ENCODE measurements at places on chromosomes 5 and 9.

- DNase-seq, result no peak
Observed at GRCh38 chr9:89379031-89379430, 60.7 kb downstream of the SECISBP2 start.

DNA sequence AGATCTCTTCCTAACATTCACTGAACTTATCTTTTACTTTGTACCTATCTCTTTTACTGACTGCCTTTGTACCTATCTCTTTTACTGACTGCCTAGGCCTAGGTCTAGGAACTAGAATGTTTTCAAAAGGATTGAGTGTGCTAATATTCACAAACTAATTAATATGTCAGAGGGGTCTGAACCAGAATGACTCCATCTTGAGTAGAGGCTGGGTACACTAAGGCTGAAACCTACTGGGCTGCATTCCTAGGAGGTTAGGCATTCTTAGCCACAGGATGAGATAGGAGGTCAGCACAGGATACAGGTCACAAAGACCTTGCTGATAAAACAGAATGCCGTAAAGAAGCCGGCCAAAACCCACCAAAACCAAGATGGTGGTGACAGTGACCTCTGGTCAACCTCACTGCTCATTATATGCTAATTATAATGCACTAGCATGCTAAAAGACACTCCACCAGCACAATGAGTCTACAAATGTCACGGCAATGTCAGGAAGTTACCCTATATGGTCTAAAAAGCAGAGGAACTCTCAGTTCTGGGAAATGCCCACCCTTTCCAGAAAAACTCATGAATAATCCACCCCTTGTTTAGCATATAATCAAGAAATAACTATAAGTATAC, 2.5 kb upstream of the RHOBTB3 start:
- DNase-seq, result no peak

GRCh38 chr5:39968381-39968780, 543.6 kb upstream of the DAB2 start:
- DNase-seq, result no peak

DNA sequence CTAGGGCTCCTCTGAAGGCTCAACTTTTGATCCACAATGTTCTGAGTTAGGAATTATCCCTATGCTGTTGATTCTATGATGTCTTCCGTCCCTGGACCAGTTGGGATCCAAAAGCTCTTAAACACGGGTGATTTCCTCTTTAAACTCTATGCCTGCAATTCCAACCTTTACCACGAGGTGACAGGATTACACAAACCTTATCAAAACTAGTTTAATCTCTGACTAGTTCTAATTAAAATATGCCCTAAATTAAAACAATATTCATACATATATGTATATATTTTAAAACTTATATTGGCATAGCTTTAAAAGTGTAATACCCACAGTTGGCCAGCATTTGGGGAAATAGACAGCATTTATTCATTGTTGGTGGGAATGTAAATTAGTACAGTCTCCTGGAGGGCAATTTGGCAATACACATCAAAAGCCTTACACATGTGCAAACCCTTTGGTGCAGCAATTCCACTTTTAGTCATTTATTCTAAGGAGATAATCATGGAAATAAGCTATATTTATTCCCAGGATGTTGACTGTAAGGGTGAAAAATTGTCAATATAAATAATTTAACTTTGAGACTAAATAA, 51.6 kb upstream of the PHYKPL start:
- DNase-seq, result no peak

DNA sequence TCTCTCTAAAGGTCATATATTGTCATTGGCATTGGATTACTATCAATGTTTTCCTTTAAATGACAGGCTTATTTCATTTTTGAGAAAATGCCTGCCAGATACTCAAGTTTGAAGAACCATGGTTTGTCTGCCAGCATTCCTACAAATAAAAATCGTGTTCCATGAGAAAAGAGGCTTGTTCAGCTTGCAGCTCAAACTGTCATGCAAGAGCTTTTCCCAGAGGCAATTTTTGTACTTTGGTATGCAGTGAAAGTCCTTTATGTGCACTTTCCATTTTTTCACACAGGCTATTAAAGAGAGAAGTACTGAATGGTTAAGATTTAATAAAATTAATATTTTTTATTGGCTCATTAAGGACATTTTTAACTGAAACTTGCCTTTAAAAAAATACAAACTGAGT, 110.4 kb downstream of the FBXO4 start:
- no peak for DNase-seq

GRCh38 chr9:133876836-133877235, 115.3 kb downstream of the VAV2 start:
- no peak for DNase-seq

DNA sequence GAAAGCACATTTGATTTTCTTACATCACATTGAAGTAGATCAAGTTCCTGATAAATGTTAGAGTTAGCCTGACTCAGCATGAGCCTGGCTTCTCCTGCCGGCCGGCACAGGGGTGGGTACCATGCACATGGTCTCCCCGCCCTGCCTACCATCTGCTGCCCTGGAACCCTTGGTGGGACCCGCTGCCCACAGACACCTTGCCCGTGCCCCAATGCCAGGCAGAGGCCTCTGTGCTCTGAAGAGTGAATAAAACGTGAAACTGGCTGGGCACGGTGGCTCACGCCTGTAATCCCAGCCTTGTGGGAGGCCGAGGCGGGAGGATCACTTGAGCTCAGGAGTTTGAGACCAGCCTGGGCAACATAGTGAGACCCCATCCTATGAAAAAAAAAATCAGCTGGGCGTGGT, 17.3 kb downstream of the EXD3 start:
- no peak for DNase-seq

GRCh38 chr9:137167747-137168572, 1.9 kb downstream of the LRRC26 start:
- DNase-seq, result no peak

- no peak for DNase-seq
Observed at GRCh38 chr5:53642061-53642460, 81.6 kb downstream of the NDUFS4 start.

GRCh38 chr5:44329716-44330115, 59.5 kb downstream of the FGF10 start:
- no peak for DNase-seq

Measured in stimulated activated CD4-positive, alpha-beta T cell treated with anti-CD3 and anti-CD28 coated beads, Interleukin-15, amount 100 ng/mL, for 48 hours (primary cell).